NCI-H524 (cell line): ENCODE measurements at places on chromosomes 12 and 14.
A peak's percentile ranks its signal among the peaks of the same experiment; 100 is the strongest.

DNA sequence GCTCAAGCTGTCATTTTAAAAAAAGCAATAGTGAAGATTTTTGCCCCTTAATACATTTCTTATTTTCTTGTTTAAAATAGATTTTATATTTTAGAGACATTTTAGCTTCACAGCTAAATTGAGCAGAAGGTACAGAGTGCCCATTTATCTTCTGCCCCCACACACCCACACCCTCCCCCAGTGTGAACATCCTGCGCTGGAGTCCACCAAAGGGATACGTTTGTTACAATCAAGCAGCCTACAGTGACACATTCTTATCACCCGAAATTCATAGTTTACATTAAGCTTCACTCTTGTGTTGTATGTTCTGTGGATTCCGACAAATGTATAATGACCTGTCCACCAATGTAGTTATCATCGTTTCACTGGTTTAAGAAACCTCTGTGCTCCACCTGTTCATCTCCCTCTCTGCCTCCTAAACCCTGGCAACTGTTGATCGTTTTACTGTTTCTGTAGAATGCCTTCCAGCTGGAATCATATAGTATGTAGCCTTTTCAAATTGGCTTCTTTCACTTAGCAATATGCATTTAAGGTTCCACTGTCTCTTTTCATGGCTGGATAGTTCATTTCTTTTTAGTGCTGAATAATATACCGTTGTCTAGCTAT, 91.0 kb upstream of the TRAF3 start:
- no peak for DNase-seq

DNA sequence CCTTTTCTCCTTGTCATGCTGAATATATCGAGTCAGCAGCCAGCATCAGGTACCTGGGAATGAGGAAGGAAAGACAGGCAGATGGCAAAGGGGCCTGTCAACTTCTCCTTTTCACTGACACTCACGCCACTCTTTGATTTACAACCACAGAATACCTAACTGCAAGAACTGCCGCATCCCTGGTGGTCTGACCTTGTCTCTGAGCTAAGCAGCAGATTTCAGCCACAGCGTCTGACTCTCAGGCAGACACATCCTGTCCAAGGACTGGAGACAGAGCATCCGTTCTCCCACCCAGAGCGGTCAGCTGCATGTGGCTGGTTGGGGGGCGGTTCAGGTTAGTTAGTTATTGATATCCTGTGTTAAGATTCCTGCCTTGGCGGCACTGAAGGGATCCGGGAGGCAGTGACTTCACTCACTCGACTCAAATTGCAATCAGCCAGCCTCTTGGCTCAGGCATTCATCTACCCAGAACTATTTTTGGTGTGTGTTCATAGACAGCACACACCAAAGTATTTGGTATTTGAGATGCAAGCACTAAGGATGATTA, 11.2 kb upstream of the MAP1LC3B2 start:
- DNase-seq, result no peak

DNA sequence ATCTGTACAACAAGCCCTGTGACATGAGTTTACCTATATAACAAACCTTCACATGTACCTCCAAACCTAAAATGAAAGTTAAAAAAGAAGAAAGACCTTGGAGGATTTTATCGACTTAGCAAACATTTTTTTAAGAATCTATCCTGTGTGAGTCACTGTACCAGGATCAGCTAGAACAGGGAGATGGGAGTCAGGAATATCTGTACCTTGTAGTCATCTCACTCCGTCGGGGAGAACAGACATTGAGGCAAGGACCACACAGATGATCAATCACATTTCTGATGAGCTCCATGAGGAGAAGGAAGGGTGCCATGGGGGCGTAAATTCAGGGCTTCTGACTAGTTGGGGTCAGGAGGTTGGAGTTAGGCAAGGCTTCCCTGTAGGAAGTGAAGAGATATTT, 310.6 kb downstream of the VRK1 start:
- DNase-seq, result no peak

- DNase-seq, result no peak
These were observed 102.4 kb upstream of the ATF1 start for GRCh38 chr12:50661300-50662115.

DNA sequence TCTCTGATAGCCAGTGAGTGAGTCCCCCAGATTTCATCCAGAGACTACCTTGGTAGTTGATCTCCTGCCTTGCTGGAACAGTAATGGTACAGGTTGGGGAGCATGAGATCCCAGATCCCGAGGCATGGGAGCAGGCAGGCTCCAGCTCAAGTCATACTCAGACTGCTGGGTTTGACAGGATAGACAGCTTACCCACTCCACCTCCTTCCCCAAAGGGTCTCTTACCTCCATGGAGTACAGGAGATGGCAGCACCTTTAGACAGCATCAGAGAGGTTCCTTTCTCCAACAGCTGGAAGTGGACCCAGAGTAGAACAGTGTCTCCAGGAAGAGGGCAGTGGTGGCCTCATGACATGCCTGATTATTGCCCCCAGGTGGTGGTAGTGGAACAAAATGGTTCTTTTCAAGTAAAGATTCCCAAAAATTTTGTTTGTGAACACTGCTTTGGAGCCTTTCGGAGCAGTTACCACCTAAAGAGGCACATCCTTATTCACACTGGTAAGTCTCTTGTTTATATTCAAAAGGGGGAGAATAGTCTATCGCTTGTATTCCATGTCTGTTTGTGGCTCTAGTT, 4.9 kb upstream of the CSAD start:
- DNase-seq, result no peak

DNA sequence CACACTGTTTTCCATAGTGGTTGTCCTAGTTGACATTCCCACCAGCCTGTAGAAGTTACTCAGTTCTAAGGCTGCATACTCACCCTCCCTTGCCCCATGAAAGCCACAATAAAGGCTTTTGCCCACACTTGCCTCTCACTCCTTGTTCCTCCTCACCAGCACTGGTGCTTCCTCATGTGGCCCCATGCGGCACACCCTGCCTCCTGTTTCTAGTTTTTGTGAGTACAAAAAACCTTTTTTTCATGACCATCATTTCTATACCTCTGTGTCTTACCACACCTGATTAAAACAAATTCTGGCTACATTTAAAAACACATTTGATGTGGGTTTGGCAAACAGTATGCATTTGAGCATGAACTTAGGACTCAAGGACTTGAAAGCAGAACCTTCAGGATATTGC, 40.7 kb upstream of the RIN3 start:
- DNase-seq, result no peak

DNA sequence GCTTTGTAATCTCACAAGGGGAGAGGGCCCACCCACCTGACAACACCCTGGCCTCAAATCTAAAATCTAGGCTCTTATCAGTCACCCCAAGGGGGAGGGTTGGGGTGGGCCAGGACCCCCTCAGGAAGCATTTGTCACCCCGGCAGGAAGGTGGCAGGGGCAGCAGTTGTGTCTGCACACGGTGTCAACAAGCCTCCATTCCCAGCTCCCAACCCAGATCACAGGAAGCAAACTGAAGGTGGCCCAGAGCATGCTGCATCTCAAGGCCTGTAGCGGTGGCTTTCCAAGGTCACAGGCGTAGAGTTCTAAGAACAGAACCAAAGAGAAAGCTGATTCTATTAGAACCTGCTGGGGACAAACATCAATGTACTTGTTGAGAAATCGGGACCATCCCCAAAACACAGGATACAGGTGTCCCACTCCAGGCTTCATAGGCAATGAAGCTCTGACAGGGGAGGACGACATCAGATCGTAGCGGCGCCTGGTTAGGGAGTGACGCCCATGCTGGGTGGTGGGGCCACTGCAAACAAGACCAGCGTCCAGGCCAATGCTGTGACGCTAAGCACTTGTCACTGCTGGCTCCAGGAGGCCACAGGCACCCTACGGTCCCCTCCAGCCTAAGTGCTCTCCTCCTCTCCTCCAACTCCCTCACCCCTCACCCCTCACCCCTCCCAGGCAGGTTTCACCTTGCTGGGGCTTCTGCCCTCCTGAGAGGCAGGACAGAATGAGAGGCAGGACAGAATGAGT, 52.9 kb downstream of the CCDC88C start:
- DNase-seq, result no peak

- DNase-seq, result no peak
These were observed 29.4 kb upstream of the STAC3 start for GRCh38 chr12:57280211-57281062.

GRCh38 chr14:24887623-24888304, 162.2 kb downstream of the STXBP6 start:
- DNase-seq, result no peak

DNA sequence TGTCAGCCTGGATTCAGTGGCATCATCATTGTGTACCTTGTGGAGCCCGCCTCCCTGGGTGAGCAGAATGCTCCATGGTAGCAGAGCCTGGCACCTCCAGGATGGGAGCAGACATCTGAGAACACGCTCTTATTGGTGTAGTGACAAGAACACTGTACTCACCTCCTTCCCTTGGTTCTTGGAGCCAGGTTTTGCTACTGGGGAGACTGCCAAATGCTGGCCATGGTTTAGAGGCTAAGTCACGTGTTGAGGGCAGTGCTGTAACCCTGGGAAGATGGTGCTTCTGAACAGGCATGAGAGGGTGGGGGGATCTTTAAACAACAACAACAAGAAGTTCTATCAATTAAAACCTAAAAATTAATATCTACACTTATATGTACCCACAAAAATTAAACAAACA, 47.6 kb upstream of the ASPG start:
- no peak for DNase-seq

DNA sequence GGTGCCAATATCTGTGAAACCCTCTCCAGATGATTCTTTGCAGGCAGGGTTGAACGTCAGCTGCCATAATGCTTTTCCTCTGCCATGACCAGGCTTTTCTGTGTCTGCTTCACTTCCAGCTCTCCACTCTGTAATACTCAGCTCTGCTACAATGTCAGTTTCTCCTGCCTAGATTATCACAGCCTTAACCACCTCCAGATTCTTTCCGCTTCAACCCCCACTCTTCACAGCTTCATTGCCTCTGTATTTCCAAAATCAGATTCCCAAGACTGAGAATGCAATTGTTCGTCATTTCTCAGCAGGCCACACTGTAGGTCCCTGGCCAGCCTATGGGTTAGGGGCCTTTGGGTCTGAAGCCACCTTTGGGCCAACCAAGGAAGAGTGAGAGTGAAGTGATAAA, 73.7 kb upstream of the SCN8A start:
- DNase-seq, result no peak

GRCh38 chr14:70451874-70452273, at the start of gene ADAM21:
ADAM21 (plus strand) TSS chr14:70452174; CDS start chr14:70457500, 5,326 bp downstream.
- DNase-seq, result no peak

- DNase-seq, result no peak
These were observed 31.8 kb downstream of the ISCA2 start for GRCh38 chr14:74525361-74525851.

DNA sequence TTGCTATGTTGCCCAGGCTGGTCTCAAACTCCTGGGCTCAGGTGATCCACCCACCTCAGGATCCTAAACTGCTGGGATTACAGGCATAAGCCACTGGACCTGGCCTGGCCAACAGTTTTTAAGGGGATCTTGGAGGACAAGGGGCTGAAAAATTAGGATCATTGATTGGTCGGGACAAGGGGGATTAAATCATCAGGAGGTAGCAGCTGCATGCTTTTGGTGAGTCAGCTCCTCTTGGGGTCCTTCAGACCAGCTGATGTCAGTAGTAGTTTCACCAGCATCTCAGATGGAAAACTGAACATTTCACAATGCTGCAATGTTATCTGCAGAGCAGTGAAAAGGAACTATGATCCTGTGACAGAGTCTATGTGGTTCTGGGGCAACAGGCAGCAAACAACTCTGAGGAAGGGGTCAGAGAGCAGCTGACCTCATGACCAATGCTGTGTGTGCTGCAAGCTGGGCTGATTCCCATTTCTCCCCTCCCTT, 6.3 kb downstream of the LRRC74A start:
- DNase-seq, result peak; percentile 4

- DNase-seq, result peak; percentile 38
These were observed 203.7 kb downstream of the ETV6 start for GRCh38 chr12:11853126-11853525.

GRCh38 chr14:95156161-95157047, 925 bp downstream of the DICER1 start:
- DNase-seq, result peak; percentile 39

DNA sequence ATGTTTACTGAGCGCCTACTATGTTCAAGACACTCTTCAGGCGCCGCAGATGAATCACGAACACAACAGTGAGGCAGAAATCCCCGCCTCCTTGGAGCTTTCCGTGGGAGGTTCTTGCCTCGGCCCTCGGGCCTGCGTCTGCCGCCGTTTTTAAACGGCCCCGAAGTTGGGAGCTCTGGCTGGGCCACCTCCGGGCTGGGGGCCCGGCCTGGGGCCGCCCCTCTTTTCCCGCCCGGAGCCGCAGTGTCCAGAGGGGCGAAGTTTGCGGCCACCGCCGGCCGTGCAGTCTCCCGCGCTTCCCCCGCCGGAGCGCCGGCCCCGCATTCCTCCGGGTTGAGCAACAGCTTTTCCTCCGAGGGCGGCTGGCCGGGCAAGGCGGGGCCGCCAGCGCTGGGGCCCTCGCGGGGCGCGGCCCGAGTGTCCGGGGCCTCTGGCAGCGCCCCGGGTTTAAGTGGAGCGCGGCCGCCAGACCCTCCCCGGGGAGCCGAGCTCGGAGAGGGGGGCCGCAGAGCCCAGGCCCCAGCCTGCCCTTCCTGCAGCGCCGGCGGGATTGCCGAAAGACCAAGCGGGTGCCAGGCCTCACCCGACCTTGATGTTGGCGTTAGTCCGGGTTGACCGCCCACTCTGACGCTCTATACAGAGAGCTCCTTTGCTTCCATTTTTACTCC, 18.7 kb upstream of the CTDSP2 start:
- DNase-seq, result no peak

DNA sequence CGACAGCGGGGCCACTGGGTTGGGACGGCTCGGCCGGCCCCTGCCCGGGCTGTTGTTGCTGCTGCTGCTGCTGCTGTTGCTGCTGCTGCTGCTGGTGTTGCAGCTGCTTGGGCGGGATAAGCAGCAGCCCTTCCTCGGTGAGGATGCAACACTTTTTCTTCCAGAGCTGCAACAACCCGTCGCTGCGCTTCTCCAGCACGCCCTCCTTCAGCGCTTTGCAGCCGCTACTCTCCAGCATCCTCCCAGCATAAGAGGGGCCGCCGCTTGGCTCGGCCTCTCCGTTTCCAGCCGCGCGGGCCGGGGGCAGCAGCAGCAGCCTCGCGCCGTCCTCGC, 529 bp downstream of the PHLDA1 start:
- DNase-seq, result no peak

DNA sequence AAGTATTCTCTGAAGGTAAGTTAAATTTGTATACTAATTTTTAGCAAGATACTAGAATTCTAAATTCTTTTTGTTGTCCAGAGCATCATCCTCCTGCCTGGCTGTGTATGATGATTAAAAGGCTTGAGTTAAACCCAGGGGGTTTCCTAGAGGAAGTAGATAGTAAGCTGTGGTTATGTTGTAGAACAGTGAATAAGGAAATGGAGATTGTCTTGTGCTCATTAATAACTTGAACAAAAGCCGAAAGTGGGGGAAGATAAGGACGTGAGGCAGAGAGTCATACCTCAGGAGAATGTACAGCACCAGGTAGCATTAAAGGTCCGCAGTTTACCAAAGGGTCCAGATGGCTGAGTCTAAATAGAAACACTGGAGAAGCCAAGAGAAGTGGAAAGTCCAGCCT, 42.0 kb downstream of the CKB start:
- no peak for DNase-seq

DNA sequence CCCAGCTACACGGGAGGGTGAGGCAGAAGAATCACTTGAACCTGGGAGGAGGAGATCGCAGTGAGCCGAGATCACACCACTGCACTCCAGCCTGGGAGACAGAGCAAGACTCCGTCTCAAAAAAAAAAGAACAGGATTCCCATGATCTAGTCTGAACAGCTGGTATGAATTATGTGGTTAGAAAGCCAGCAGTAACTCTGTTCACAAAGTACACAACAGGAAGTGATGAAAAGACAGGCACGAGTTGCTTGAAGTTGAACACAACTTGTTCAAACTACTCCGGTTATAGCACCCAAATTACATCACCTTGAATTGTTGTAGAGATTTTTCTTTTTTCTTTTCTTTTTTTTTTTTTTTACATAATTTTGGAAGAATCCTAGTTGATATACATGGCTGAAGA, 238.8 kb upstream of the RGS6 start:
- no peak for DNase-seq
